Calu3 (cell line): ENCODE measurements at places on chromosomes 2 and 18. TPM values are rescaled to one million over a fixed set of nuclear protein-coding genes. Genes with fewer than 3 reads are reported as not detected.

Gene SEPTIN10
- total RNA-seq = 64.3 and 72.2 TPM in 2 replicates

DNA sequence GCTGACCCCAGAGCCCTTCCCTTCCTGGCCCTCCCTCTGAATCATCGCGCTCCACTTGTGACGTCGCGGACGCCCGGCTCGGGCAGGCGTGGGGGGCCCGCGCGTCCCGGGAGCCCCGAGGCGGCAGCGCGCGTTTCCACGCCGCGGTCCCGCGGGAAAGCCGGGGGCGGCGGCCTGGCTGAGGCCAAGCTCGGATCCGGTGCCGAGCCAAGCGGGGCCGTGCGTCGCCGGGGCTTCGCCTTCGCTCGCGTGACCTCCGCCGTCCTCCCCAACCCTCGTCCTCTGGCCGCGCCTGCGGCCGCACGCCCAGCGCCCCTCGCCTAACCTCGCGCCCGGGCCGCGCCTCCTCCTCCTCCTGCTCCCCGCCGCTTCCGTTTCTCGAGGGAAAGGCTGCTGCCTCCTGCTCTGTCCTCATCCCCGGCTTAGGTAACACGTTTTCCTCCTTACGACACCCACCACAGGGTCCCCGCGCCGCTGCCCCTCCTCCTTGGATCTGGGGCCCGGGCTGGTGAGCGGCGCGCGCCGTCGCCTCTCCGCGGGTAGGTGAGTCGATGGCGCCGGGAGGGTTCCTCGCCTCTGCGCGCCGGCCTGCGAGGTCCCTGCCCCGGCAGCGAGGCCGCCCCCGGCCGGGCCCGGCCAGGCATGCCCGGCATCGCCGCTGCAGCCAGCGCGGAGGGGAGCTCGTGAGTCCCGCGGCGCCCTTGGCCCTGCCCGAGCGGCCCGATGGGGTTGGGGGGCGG, at the start of gene INPP1:
Gene INPP1 (plus strand): TSS at position 54 of the 740 bp plus-strand sequence. CDS start 16,514 bp downstream, outside the sequence.
- H3K27ac ChIP-seq = peak within 1 kb of the TSS; percentile 77
- peak; percentile 61 for DNase-seq
- peaks cover 12% of the 10 kb centered on the region for H3K4me1 ChIP-seq
- H3K36me3 ChIP-seq = peaks cover 20% of the 10 kb centered on the region
- peak within 1 kb of the TSS; percentile 95 for H3K4me3 ChIP-seq
- H3K27me3 ChIP-seq = no peaks in the 10 kb centered on the region

Gene LPIN1
- 46.2 and 53.5 TPM in 2 replicates for total RNA-seq

GRCh38 chr2:166959556-166959955, 71.3 kb downstream of the XIRP2 start:
- H3K27me3 ChIP-seq = no peaks in the 10 kb centered on the region
- no peak overlapping the region for H3K4me3 ChIP-seq
- no peak for DNase-seq
- peak overlapping the region; percentile 8 for H3K27ac ChIP-seq
- H3K4me1 ChIP-seq = peaks cover 17% of the 10 kb centered on the region

DNA sequence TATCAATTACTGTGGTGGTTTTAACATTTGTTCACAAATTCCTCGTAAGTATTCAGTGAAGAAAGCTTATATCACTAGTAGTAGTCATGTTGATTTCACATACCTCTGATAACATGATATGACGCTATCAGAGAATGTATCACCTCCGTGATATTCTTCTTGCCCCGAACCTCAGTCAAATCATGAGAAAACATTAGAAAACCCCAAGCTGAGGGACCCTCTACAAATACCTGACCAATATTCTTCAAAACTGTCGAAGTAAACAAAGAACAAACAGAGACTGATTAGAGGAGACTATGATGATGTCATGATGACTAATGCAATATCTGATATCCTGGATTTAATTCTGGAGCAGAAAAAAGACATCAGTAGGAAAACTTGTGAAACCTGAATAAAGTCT, 85.6 kb upstream of the SPOPL start:
- H3K27ac ChIP-seq = peak overlapping the region; percentile 69
- H3K27me3 ChIP-seq = no peaks in the 10 kb centered on the region
- peaks cover 8% of the 10 kb centered on the region for H3K36me3 ChIP-seq

DNA sequence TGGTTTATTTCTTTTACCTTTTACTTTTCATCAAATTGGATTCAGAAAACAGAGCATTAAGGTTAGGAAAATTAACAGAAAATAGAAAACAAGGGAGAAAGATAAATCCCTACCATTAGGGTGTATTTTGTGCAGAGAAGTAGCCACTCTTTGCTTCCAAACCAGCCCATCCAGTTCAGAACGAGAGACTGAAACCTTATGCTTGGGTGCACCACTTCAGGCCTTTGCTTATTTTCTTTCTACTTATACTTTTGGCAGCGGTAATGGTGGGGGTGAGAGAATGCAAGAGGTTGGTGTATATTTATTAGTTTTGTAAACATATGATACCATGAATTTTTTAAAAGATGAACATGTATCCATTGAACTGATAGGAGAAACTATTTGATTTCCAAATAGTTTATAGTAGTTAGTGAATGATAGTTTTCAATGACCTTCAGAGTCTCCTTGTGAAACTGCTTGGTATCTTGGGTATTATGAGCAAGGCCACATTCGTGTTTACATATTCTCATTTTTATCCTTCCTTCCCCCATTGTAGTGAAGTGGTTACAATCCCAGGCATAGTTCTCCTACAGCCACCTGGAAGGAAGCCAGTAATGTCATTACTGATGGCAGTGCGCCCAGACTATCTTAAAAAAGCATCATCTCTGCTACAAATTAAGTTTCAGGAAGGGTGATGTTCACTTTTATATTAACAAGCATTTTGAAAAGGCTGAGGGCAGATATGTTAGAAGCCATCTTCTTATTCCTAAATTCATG, 60.8 kb downstream of the MFSD6 start:
- no peak overlapping the region for H3K4me3 ChIP-seq
- peak; percentile 73 for DNase-seq
- peak overlapping the region; percentile 76 for H3K27ac ChIP-seq
- peaks cover 36% of the 10 kb centered on the region for H3K4me1 ChIP-seq

Gene SERPINB13
- not detected in 2 replicates for total RNA-seq

Gene HK2
- 56.5 and 79.4 TPM in 2 replicates for total RNA-seq

DNA sequence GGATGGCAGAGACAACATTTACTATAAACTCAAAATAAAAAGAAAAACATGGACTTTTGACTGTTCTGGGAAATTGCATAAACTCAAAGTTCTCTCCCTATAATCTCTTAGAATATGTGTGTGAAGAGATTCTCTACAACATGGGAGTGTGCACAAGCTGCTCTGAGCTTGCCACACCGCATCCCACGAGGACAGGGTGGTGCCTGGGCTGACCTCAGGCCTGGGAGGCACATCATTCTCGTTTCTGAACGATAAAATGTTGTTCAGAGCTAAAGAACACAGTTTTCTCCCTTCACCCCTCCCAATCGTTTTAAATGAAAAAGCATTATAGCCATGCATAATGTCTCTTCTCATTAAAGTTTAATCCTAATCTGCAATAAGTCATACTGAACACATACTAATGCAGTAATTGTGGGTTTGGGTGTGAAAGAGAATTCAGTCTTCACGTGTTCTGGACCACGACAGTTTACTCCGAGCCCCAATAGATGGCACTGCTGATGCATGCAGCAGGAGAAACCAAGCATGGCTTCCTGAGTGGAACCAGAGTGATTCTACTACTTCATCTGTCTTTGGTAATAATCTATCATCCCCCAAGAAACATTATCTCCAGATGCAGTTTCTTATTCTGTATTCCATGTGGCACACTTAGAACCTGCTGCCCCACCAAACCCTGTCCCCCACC, 46.9 kb upstream of the LAMA1 start:
- DNase-seq = peak; percentile 12
- no peaks in the 10 kb centered on the region for H3K4me1 ChIP-seq
- H3K27me3 ChIP-seq = peaks cover 57% of the 10 kb centered on the region
- no peak overlapping the region for H3K27ac ChIP-seq
- H3K4me3 ChIP-seq = no peak overlapping the region

GRCh38 chr2:16680781-16681180, 15.1 kb upstream of the CYRIA start:
- no peaks in the 10 kb centered on the region for H3K4me1 ChIP-seq
- H3K36me3 ChIP-seq = no peaks in the 10 kb centered on the region
- no peak overlapping the region for H3K27ac ChIP-seq
- peaks cover 20% of the 10 kb centered on the region for H3K27me3 ChIP-seq
- no peak for DNase-seq

DNA sequence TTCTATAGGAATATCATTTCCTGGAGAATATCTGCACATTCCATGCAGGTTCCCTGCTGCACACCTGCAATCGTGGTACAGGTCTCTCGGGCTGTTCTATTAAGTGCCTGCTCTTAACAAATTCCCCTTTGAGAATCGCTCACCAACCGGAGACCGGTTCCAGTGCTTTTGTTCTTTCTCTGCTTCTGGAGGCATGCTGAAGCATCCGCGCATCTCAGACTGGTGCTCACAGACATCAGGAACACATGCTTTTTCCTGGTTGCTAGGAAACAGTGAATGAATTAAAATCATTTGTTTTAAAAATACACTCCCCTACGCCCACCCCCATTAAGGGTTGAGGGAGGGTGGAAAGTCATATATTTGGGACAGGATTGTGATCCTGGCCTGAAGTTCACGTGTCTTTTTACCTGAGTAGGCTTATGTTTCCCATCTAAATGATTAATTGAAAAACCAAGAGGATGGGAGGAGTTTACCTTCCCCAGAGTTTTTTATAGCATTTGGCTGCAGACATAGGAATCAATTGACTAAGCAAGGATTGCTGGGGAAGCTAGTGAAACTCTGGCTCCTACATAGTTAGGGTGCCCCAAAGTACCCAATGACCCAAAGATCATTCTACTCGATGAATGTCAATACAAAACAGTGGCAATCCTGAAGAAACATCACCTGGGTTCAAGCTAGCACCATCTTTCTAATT, at the start of gene C2orf80:
Gene C2orf80 (minus strand): TSS at position 221 of the 694 bp plus-strand sequence. CDS start 3,044 bp downstream, outside the sequence.
- H3K27me3 ChIP-seq = no peaks in the 10 kb centered on the region
- peaks cover 21% of the 10 kb centered on the region for H3K4me1 ChIP-seq
- peaks cover 9% of the 10 kb centered on the region for H3K36me3 ChIP-seq
- no peak for DNase-seq

GRCh38 chr2:216103213-216103612, 5.9 kb upstream of the XRCC5 start:
- DNase-seq = no peak
- no peaks in the 10 kb centered on the region for H3K36me3 ChIP-seq
- no peak overlapping the region for H3K27ac ChIP-seq
- H3K4me3 ChIP-seq = no peak overlapping the region
- no peaks in the 10 kb centered on the region for H3K4me1 ChIP-seq
- no peaks in the 10 kb centered on the region for H3K27me3 ChIP-seq

DNA sequence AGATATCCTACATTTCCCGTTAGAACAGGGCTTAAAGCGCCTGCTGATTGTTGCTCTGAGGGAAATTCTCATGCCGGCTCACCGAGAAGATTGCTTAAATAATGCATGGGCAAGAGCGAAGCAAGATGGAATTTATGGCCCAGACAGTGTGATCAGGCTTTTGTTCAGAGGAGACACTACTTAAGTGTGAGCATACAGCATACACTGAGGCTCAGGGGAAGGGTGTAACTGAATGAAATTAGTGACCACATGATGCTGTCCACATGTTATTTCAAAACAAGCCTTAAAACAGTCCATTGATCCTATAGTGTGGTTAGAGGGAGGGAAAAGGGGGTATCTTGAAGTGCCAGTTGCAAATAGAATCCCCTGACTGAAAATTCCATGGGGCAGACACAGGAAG, 125.5 kb downstream of the RAPGEF4 start:
- H3K4me3 ChIP-seq = no peak overlapping the region
- no peak for DNase-seq
- no peak overlapping the region for H3K27ac ChIP-seq
- H3K27me3 ChIP-seq = peaks cover 14% of the 10 kb centered on the region
- H3K36me3 ChIP-seq = no peaks in the 10 kb centered on the region

DNA sequence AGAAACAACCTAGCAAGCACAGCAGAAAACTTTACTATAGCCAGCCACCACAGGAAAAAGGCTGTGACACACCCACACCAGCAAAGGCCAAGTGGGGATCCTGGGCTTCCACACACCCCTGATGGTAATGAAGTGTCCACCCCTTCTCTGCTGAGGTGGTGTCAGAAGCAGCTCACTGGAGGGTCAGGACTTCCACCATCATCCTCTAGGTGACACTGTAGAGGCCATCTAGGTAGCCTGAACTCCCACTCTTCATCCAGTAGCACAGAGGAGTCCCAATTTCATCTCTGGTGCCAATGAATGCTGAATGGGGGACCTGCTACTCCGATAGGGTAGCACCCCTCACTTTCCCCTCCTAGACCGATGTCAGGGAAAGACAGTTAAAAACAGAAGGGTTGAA, 1544.4 kb downstream of the LRP1B start:
- no peak overlapping the region for H3K4me3 ChIP-seq
- peaks cover 18% of the 10 kb centered on the region for H3K4me1 ChIP-seq
- no peaks in the 10 kb centered on the region for H3K36me3 ChIP-seq

DNA sequence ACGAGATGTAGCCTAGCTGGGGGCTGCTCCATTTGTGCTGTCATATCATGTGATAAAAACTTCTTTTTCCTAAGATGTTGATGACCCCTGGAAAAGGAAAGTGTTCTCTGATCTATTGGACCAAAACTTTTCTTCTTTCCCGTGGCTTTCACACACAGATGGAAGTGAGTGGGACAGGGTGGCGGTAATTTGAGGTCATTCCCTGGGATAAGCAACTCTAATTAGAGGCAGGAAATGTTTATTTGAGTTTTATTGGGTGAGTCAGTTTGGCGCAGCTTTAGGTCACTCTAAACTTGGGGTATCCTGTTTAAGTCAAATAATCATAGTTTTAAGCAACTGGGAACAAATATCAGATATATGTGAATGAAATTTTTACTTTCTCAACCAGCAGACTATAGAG, 221.0 kb upstream of the EPAS1 start:
- DNase-seq = no peak
- H3K27ac ChIP-seq = no peak overlapping the region
- H3K27me3 ChIP-seq = no peaks in the 10 kb centered on the region
- H3K36me3 ChIP-seq = no peaks in the 10 kb centered on the region
- no peak overlapping the region for H3K4me3 ChIP-seq

- H3K4me1 ChIP-seq = no peaks in the 10 kb centered on the region
- H3K27ac ChIP-seq = no peak overlapping the region
- DNase-seq = no peak
- no peak overlapping the region for H3K4me3 ChIP-seq
- H3K27me3 ChIP-seq = no peaks in the 10 kb centered on the region
- H3K36me3 ChIP-seq = no peaks in the 10 kb centered on the region
Observed at GRCh38 chr2:98884658-98885057, 51.4 kb downstream of the CRACDL start.

- H3K27me3 ChIP-seq = no peaks in the 10 kb centered on the region
- H3K27ac ChIP-seq = no peak overlapping the region
- H3K4me1 ChIP-seq = no peaks in the 10 kb centered on the region
- H3K4me3 ChIP-seq = no peak overlapping the region
Observed at GRCh38 chr18:73461780-73462059, 593.9 kb upstream of the NETO1 start.

GRCh38 chr18:67041334-67041733, 437.4 kb upstream of the CDH19 start:
- no peaks in the 10 kb centered on the region for H3K36me3 ChIP-seq
- H3K27me3 ChIP-seq = no peaks in the 10 kb centered on the region
- no peak overlapping the region for H3K4me3 ChIP-seq
- no peak for DNase-seq

- no peak overlapping the region for H3K27ac ChIP-seq
- H3K36me3 ChIP-seq = no peaks in the 10 kb centered on the region
- no peaks in the 10 kb centered on the region for H3K4me1 ChIP-seq
- no peak overlapping the region for H3K4me3 ChIP-seq
Observed at GRCh38 chr2:197759625-197760292, 25.4 kb downstream of the BOLL start.
